Stomach (tissue), 19 donors: ENCODE measurements at places on chromosomes 7 and 10. TPM values are rescaled to one million over a fixed set of nuclear protein-coding genes. Genes with fewer than 3 reads are reported as not detected.

GRCh38 chr7:116800594-116800993 is 61.8 kb upstream of the CAPZA2 start:
- no peak for DNase-seq

DNA sequence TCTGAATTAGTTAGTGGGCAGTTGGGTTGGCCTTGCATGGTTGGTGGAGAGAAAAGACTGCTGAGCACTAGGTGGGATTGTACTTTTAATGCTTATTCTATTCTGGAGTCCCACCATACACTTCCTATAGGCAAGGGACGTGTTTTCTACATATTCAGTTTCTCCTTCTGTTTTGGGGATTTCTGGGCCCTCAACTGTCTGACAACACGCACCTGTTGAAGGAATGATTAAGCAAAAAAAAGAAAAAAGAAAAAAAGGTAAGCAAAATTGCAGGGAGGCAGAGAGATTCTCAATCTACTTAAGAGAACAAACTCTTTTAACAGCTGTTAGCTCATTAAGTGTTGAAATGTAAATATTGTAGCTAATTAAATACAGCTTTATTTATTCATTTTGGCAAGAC is 541.3 kb downstream of the CALN1 start:
- no peak for DNase-seq

DNA sequence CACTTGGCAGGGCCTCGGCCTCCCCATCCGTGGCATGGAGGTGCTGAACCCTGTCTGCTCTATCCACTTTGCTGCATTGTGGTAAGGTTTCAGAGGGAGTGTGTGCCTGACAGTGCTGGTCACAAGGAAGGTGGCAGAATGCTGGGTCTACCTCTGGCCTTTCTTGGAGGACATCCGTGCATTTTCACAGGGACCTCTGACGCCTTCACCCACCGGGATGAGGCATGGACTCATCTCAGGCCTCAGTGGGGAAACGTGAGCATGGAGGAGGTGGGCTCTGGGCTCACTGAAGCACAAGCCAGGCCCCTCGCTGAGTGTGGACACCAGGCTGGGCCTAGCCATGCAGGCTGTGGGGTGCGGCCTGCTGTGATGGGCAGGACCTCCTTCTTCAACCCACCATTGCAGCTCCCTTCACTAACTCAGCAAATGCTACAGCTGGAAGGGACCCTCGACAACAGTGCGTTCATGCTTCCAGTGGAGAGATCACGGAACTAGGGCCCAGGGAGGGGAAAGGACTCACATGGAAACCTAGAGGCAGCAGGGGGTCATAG is 8.6 kb downstream of the TBATA start:
- DNase-seq: peak; percentile 16

DNA sequence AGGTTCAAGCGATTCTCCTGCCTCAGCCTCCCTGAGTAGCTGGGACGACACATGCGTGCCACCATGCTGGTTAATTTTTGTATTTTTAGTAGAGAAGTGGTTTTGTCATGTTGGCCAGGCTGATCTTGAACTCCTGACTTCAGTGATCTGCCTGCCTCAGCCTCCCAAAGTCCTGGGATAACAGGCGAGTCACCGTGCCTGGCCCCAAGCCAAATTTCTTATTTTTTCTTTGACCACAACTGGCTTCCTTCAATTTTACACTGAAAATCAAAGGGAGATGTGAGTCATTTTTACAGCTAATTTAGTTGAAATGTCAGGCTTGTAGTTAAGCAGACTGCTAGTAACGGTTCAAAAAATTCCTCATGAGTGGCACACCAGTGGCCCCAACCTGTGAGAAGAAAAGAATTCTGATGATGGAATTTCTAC is 7.8 kb downstream of the RNF216 start:
- DNase-seq: no peak

DNA sequence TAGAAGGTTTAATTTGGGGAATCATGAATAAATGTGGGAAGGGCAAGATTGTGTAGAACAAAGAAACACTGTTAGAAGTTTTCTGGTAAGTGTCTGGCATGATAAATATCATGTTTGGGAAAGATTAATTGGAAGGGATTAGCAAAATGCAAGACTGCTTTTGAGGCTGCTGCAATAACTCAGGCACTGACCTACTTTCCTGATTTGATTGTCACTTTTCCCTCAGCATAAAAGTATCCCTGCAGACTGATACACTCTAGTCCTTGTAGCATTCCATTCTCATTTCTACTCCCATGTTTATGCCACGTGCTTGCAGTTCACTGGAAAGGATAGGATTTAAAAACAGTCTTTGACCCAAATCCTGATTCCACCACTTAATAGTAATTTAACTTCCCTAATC is 303.3 kb upstream of the SEMA3A start:
- no peak for DNase-seq

GRCh38 chr7:155490697-155491628 is 33.0 kb downstream of the EN2 start:
- DNase-seq: peak; percentile 75

GRCh38 chr7:38796626-38797501 is 112.1 kb downstream of the VPS41 start:
- DNase-seq: peak; percentile 82

- DNase-seq: peak; percentile 41
These were observed 10.1 kb downstream of the CFTR start for GRCh38 chr7:117489911-117490310.

- DNase-seq: no peak
These were observed 109.5 kb upstream of the GJD4 start for GRCh38 chr10:35495521-35496119.

DNA sequence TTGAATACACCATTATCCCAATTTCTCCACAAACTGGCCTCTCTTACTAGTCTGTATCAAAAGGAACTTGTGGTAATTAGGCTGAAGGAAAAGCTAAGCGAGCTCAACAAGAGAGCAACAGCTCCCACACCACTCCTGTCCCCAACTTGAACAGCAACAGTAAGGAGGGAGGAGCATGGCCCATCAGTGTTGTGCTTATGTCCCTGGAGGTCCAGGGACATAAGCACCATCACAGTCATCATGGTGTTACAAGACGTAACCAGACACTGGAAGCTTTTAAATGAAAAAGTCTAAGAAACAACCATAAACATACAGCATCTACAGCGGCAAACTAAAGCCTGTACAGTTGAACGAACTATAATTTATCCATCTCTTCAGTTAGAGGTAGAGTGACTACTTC is 989 bp downstream of the ERLIN1 start:
- DNase-seq: peak; percentile 48

GRCh38 chr10:58666024-58666423 is 153.4 kb downstream of the BICC1 start:
- peak; percentile 53 for DNase-seq

Gene VENTX
- total RNA-seq: 0.45 TPM

Gene LRRD1
- not detected for total RNA-seq

Gene SLC16A9
- total RNA-seq: 0.58 TPM

Gene SPDYE3
- not detected for total RNA-seq

Gene TAS2R4
- 1.0 TPM for total RNA-seq
